ENCODE measurements at places on chromosomes 2 and 18.

DNA sequence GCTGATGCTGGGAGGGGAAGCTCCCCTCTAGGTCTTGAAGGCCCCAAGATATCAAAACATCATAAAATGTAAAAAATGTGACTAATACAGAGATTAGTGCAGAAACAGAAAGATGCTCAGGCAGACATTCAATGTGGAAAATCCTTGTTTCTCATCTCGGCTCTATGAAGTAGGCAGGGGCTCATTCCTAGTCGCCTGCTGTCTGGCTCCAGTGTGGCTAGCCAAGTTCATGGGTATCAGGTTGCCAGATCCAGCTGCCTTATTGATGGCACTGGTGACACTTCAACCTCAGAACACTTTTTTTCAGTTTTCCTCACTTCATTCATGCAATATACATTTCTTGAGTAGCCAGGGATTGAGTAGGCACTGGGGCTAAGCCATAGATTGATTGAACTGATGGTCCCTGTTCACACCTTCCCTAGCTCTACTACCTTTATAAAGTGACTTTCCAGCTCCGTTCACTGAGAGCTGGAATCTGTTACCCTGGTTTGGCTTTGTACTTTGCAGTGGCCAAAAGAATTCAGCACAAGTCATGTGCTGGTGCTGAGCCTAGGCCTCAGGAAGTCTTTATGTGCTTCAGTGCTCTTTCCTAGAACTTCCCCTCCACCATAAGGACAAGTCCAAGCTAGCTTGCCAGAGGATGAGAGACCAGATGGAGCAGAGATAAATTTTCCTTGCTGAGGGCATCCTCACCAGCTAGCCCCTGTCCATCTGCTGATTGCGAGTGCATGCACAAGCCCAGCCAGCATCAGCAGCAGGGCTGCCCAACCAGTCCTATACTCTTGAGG is 373.6 kb upstream of the ST6GAL2 start:
- DNase-seq, result no peak

DNA sequence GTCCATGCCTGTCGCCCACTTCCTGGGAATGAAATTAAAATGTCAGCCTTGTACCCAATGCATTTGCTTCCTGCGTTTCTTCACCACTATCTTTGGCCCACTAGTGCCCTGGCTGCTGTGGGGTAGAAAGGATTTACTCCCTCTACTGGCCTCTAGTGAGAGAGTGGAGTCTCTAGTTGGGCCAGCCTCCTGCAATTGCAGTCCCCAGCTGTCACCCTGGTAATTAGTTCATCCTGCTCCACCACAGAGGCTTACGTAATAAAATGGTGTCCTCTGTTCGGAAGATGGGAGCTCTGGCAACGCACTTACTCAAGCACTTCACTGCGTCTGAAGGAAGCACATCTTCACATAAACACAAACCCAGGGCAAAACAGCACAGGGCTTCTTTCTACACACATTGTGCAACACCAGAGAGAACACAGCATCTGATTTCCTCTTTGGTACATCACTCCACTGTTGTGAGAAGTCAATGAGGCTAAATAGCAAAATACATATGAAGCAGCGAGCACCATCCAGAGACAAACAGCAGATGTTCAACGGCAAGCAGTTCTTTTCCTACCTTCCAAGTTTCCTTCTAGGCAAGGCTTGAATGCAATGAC is 274.6 kb downstream of the LRATD1 start:
- DNase-seq, result no peak

- DNase-seq, result no peak
These were observed 83.9 kb downstream of the RPRM start for GRCh38 chr2:153394686-153395085.

- no peak for DNase-seq
These were observed 14.7 kb upstream of the SLC4A3 start for GRCh38 chr2:219612577-219613286.
